ENCODE measurements at places on chromosomes 1 and 21.

GRCh38 chr1:175604942-175605286 is 138.5 kb downstream of the TNR start:
- no peak for DNase-seq

DNA sequence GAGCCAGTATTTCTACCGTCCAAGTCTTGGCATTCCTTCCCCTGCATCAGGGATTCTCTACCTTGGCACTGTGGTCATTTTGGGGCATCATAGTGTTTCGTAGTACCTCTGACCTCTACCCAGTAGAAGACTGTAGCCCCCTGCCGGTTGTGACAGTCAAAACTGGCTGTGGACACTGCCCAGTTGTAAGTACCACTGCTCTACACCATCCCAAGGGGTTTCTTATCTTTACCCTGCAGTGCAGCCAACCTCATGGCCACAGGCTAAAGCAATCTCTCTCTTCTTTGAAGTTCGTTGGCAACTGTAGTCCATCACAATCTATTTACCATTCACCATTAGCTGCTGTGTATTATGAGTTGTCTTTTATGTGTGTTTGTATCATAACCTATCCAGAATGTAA is 29.3 kb upstream of the ERO1B start:
- no peak for DNase-seq

DNA sequence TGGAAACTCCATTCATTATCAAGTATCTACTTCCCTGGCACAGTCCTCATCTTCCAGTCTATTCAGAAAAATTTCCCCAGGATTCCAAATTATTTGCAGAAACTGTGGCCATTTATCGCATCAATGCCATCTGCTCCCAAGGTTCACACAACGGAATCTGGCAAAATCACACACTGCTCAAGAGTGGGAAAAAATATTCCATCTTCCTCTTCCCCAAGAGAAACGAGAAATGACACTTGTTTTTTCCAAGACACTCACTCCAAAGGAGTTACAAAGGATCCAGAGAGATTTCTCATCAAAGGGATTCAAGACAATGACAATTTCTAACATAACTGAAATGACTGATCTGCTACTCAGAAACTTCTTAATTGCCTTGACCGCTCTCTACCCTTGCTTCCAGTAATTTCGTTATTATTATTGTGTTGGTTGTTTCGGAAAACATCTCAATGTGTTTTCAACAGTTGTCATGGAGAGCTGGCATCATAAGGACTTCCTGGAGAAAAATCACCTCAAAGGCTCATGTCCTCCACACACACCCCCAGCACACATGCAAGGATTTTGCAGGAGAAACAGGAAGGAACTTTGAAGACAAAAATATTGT is 128.0 kb downstream of the PSMG1 start:
- DNase-seq = no peak

DNA sequence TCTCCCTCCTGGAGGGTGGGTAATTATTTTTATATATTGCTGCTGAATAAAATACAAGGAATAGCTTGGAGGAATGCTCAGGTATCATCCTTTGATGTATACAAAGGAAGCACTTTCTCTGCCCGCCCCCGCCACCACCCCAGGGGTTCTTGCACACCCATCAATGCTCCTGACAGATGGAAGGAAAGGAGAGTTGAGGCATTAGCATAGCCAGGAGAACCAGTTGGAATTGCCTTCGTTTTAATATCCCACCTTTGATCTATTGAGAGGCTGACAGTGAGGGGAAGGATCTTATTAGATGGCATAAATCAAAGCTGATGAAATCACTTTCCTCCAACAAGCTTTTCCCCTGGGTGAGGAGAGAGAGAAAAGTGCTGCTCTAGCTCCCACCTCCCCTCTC is 71.1 kb downstream of the LGR6 start:
- no peak for DNase-seq
